ENCODE measurements at places on chromosomes 12 and 14.
A peak's percentile ranks its signal among the peaks of the same experiment; 100 is the strongest.

DNA sequence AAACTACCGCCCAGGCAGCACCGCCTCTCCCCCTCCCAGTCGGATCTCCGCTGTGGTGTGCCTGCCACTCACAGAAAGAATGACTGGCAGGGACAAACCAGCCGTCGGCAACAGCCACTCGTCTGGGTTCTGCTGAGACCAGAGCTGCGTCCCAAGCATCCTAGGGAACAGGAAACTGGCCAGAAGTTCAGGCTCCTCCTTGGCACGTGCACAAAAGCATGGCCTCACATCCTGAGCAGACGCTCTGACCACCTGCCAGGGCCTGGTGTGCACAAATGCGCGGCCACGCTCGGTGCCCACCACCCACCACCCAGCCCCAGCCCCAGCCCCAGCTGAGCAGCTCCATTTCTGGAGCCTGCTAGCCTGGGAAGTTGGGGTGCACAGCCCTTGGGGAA, 214.8 kb downstream of the DPF3 start:
- H3K27ac ChIP-seq: no peak overlapping the region
- no peaks in the 10 kb centered on the region for H3K36me3 ChIP-seq
- DNase-seq: no peak
- no peaks in the 10 kb centered on the region for H3K4me1 ChIP-seq
- peaks cover 78% of the 10 kb centered on the region for H3K27me3 ChIP-seq
- no peak overlapping the region for H3K4me3 ChIP-seq

- H3K27ac ChIP-seq: no peak overlapping the region
- no peaks in the 10 kb centered on the region for H3K36me3 ChIP-seq
- H3K4me3 ChIP-seq: no peak overlapping the region
- no peaks in the 10 kb centered on the region for H3K4me1 ChIP-seq
- DNase-seq: no peak
Measured at GRCh38 chr14:100336618-100337530, 13.7 kb downstream of the SLC25A47 start.

- no peaks in the 10 kb centered on the region for H3K4me1 ChIP-seq
- peaks cover 15% of the 10 kb centered on the region for H3K36me3 ChIP-seq
- no peak for DNase-seq
Measured at GRCh38 chr12:122870163-122870842, 25.6 kb downstream of the VPS37B start.

GRCh38 chr12:69608114-69608513, 2.6 kb downstream of the LRRC10 start:
- H3K4me3 ChIP-seq: no peak overlapping the region
- H3K27ac ChIP-seq: no peak overlapping the region
- H3K27me3 ChIP-seq: no peaks in the 10 kb centered on the region
- H3K4me1 ChIP-seq: no peaks in the 10 kb centered on the region

DNA sequence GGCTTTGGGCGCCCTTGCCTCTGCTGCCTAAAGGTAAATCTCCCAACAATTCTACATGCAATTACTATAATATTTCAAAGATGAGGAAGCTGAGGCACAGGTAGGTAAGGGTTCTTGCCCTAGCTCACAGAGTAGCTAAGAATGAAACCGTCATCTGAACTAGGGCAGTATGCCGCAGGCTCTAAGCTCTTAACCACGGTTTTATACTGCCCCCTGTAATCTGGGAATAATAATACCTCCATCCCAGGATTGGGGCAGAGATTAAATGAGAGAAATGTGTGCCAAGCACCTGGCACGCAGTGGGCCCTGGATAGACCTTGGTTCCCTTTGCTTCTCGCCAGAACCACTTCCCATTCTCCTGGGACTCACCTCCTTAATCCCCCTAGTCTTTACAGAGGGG, 1.5 kb upstream of the HRK start:
- DNase-seq: no peak
- H3K27ac ChIP-seq: no peak overlapping the region
- no peak overlapping the region for H3K4me3 ChIP-seq
- no peaks in the 10 kb centered on the region for H3K36me3 ChIP-seq
- H3K27me3 ChIP-seq: peaks cover 3% of the 10 kb centered on the region
- H3K4me1 ChIP-seq: peaks cover 14% of the 10 kb centered on the region

- H3K36me3 ChIP-seq: no peaks in the 10 kb centered on the region
- H3K4me1 ChIP-seq: peaks cover under 1% of the 10 kb centered on the region
- no peaks in the 10 kb centered on the region for H3K27me3 ChIP-seq
- H3K27ac ChIP-seq: no peak overlapping the region
- H3K4me3 ChIP-seq: no peak overlapping the region
- no peak for DNase-seq
Measured at GRCh38 chr12:1122786-1123185, 131.8 kb downstream of the ERC1 start.

GRCh38 chr14:46717211-46717610, 65.6 kb upstream of the RPL10L start:
- no peak overlapping the region for H3K4me3 ChIP-seq
- H3K27me3 ChIP-seq: no peaks in the 10 kb centered on the region
- H3K4me1 ChIP-seq: no peaks in the 10 kb centered on the region
- no peak for DNase-seq
- H3K36me3 ChIP-seq: no peaks in the 10 kb centered on the region

GRCh38 chr14:25090256-25090655, 40.3 kb upstream of the STXBP6 start:
- no peak overlapping the region for H3K4me3 ChIP-seq
- no peak overlapping the region for H3K27ac ChIP-seq
- H3K36me3 ChIP-seq: no peaks in the 10 kb centered on the region
- no peak for DNase-seq
- H3K4me1 ChIP-seq: peaks cover 4% of the 10 kb centered on the region
- no peaks in the 10 kb centered on the region for H3K27me3 ChIP-seq

- H3K4me1 ChIP-seq: no peaks in the 10 kb centered on the region
- DNase-seq: no peak
- H3K36me3 ChIP-seq: no peaks in the 10 kb centered on the region
Measured at GRCh38 chr14:98171654-98172053, 1100.3 kb downstream of the BCL11B start.

DNA sequence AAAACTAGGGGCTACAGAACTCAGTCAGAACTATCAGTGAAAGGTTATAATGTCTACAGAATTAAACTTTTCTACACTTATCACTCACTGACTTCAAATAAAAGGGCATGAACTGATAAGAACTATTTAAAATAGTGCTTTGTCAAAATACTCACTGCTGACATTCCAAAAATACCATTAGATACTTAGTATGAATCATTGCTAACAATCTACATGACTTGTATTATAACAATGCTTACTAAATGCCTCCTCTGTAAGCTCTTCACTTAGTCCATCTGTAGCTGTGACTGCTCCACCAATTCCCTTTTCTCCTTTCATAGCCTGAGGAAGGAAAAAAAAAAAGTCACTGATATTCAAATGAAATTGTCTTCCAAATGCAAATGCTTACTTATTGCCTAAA, 17.0 kb downstream of the NFYB start:
- H3K27ac ChIP-seq: peak overlapping the region; percentile 27
- H3K36me3 ChIP-seq: peaks cover 39% of the 10 kb centered on the region
- no peaks in the 10 kb centered on the region for H3K27me3 ChIP-seq
- DNase-seq: peak; percentile 81
- H3K4me1 ChIP-seq: peaks cover 24% of the 10 kb centered on the region
- H3K4me3 ChIP-seq: no peak overlapping the region

DNA sequence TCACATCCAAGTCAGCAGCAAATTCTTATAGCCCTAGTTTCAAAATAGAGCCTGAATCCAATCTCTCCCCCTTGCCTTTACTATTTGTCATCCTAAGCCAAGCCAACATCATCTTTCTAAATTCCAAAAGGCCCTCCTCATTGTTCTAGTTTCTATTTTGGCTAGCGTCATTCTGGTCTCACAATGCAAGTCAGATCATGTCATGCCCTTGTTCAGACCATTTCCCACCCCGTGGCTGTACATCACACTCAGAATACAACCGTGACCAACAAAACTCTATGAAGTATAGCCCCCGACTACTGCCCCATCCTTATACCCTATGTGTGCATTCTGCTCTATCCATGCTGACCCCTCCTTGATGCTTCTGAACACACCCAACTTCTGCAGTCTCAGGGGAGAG, 12.3 kb upstream of the GNG2 start:
- DNase-seq: no peak
- H3K27me3 ChIP-seq: no peaks in the 10 kb centered on the region
- H3K4me3 ChIP-seq: no peak overlapping the region
- peaks cover 6% of the 10 kb centered on the region for H3K4me1 ChIP-seq

DNA sequence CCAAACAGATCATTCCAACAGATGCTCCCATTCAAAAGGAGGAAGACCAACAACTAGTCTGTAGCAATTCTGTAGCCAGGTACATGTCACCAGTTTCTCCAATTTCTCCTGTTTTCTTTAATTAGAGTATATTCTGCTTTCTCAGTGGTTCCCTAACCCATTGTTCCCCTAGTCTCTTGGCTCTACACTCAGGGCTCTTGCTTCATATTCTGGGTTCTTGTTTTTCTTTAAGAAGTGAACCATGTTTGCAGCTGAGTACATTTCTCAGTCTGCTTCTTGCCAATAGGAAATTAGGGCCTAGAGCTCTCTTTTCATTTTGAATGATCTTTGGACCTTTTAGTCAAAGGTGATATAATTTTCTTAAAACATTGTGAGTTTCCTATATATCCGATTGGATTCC, 29.4 kb upstream of the STXBP6 start:
- H3K36me3 ChIP-seq: no peaks in the 10 kb centered on the region
- H3K4me1 ChIP-seq: no peaks in the 10 kb centered on the region
- no peak overlapping the region for H3K4me3 ChIP-seq

DNA sequence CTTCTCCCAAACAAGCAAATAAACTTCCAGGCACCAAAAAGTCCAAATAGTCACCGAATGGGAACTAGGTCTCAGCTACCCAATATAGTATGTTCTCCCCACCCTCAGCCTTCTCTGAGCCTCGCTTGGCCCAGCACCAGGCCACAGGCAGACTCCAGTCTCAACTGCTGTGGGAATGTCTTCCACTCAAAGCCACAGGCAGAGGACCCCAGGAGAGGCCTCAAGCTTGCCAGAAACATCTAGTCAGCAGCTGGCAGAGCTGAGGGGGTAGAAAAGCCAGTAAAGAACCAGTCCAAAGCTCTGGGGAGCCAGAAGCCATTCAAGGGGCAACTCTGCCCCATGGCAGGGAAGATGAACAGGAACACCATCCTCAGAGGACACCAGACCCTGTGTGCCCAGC, 41.8 kb downstream of the FMNL3 start:
- DNase-seq: no peak
- no peak overlapping the region for H3K4me3 ChIP-seq
- no peaks in the 10 kb centered on the region for H3K36me3 ChIP-seq
- no peak overlapping the region for H3K27ac ChIP-seq
- no peaks in the 10 kb centered on the region for H3K4me1 ChIP-seq
- H3K27me3 ChIP-seq: no peaks in the 10 kb centered on the region

DNA sequence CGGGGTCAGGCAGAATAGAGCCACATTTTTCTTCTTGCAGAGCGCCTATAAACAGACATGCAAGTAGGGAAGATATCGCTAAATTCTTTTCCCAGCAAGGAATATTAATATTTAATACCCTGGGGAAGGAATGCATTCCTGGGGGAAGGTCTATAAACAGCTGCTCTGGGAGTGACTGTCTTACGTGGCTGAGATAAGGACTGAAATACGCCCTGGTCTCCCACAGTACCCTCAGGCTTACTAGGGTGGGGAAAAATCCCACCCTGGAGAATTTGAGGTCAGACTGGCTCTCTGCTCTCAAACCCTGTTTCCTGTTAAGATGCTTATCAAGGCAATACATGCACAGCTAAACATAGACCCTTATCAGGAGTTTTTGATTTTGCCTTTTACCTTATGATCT, 262.3 kb downstream of the CEP128 start:
- H3K27ac ChIP-seq: no peak overlapping the region
- H3K27me3 ChIP-seq: no peaks in the 10 kb centered on the region
- no peak for DNase-seq
- no peaks in the 10 kb centered on the region for H3K4me1 ChIP-seq
- H3K36me3 ChIP-seq: peaks cover 9% of the 10 kb centered on the region

- no peaks in the 10 kb centered on the region for H3K4me1 ChIP-seq
- H3K4me3 ChIP-seq: no peak overlapping the region
- H3K27ac ChIP-seq: no peak overlapping the region
- H3K27me3 ChIP-seq: no peaks in the 10 kb centered on the region
Measured at GRCh38 chr12:26524862-26525465, 308.0 kb downstream of the ITPR2 start.

DNA sequence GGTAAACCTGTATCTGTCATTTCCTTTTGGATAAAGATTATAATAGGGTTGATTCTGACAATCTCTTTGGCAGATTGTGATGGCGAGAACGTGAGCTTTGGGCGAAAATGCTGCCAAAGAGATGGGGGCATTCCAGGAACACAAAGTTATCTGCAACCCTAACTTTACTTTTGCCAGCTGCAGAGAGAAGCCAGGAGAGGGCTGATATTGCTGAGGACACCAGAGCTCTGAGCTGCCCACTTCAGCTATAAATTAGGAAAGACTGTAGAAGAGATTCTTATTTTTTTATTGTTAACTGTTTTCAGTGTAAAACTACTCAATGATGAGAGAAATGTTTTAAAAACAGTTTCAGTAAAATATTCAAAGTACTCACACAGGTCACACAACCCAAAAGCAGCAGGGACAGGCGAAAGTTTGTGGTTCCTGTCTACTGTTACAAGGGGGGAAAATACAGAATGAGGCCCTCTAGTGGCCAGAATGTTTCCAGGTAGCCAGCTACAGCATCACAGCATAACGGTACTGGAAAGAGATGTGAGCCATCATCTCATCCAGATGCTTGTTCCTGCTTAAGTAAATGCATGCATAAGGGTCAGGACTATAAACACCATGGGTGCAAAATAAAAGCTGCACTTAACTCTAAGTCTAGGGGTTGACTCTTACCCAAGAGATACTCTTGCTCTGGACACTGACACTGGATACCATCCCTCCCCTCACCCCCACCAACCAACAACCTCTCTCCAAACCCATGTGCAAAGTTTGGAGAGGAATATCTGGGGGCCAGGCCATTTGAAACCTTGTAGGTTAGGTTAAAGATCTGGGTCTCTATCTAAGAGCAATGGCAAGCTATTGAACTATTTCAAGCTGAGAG, 498.4 kb downstream of the RMST start:
- no peak overlapping the region for H3K4me3 ChIP-seq
- H3K4me1 ChIP-seq: no peaks in the 10 kb centered on the region
- H3K27me3 ChIP-seq: 0 out of 2 replicates have a peak, but pooled peaks cover 7% of the 10 kb centered on the region
- no peak for DNase-seq
- no peaks in the 10 kb centered on the region for H3K36me3 ChIP-seq
- no peak overlapping the region for H3K27ac ChIP-seq

DNA sequence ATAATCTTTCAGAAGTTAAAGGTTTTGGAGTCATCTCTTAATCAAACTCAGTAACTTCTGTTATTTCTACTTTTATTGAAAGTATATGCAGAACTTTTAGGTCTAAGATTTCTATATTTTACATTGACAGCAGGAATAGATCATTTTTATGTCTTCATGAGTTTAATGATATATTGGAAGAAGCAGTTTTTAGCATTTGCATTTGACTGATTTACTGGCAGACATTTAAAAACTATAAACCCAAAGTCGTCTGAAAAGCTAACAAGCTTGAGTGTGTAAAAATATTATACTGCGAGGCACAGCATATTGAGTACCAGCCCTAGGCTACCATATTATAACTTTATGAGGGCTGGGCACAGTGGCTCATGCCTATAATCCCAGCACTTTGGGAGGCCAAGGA, 214.0 kb upstream of the GARIN2 start:
- H3K4me3 ChIP-seq: no peak overlapping the region
- no peak for DNase-seq
- no peaks in the 10 kb centered on the region for H3K27me3 ChIP-seq
